Stimulated activated CD8-positive, alpha-beta memory T cell treated with anti-CD3 and anti-CD28 coated beads, Interleukin-4, amount 100 ng/mL, for 1 hour (primary cell): ENCODE measurements at places on chromosomes 5 and 9.

- no peak for DNase-seq
Measured at GRCh38 chr5:135810188-135810943, 24.1 kb upstream of the SLC25A48 start.

DNA sequence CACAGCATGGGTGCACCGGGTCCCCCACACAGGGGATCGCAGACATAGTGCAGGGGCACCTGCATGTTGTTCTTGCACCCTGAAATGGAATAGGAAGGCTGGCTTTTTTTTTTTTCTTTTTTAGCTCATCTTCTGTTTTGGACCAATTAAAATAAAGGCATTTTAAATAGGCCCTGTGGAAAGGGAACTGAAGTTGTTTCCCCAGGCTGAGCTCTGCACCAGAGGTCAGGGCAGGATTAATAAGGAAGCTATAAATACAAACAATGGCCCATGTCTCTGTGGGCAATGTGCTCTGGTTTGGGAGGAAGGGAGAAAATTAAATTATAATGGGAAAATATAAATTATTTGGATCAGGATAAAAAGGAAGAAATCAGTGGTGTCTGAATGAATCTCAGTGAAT is 21.2 kb upstream of the KCNMB1 start:
- no peak for DNase-seq

DNA sequence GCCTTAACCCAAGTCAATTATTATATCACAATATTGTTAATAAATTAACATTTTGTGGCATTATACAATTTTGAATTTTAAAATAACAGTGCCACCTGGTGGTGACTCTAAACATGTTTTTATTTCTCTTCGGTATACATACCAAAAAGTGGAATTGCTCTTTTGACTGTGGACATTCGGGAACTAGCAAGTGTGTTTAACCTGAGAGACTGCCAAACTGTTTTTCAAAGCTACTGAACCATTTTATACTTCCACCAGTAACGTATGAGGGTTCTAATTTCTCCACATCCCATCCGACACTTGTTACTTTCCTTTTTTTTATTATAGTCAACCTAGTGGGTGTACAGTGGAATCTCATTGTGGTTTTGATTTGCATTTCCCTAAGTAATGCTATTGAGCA is 18.3 kb upstream of the HSDL2 start:
- DNase-seq: no peak

GRCh38 chr5:106269252-106269843 is 1401.4 kb downstream of the EFNA5 start:
- DNase-seq: no peak

DNA sequence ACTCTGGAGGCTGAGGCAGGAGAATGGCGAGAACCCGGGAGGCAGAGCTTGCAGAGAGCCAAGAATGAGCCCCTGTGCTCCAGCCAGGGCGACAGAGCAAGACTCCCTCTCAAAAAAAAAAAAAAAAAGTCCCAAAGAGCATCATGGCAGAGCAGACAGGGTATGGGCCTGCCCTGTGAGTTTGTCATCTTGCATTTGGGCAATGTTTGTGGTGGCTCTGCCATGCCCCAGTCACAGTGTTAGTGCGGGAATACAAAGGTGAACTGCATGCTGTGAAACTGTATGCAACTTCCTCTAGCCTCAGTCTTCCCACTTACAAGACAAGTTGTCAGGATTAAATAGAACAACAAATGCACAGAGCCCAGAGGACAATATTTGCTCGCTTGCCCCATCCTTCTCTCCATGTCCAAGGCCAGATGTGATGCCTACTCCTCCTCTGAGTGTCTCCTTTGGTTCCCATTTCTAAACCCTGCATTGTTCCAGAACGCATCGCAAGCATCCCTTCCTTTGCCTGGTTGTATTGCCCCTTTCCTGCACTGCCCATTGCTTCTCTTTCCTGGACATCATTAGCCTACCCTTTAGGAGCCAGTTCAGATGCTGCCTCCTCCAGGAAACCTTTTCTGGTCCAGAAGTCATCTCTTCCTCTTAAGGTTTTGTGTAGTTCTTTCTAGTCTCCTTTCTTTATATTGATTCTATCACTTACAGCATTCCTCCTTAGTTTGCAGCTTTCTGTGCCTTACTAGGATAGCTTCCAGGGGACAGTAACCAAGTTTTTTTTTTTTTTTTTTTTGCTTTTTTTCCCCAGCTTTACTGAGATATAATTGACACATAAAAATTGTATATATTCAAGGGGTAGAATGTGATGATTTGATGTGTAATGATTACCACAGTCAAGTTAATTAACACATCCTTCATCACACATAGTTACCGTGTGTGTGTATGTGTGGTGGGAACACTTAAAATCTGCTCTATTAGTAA is 69.0 kb upstream of the TNFAIP8 start:
- no peak for DNase-seq

DNA sequence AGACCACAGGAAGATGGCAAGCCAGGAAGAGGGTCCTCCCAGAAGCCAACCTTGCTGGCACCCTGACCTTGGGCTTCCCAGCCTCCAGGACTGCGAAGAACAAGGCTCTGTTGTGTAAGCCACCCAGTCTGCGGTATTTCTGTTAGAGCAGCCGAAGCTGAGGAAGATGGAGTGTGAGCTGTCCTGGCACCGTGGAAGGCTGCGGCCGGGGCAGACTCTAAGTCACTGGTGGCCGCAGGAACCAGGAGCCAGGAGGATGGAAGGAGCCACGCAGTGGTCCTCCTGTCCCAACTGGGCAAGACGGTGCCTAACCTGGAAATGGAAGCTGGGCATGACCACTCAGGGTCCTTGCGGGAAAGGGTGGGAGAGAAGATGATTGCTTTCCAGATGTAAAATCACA is 89.1 kb downstream of the ZNF354C start:
- no peak for DNase-seq

DNA sequence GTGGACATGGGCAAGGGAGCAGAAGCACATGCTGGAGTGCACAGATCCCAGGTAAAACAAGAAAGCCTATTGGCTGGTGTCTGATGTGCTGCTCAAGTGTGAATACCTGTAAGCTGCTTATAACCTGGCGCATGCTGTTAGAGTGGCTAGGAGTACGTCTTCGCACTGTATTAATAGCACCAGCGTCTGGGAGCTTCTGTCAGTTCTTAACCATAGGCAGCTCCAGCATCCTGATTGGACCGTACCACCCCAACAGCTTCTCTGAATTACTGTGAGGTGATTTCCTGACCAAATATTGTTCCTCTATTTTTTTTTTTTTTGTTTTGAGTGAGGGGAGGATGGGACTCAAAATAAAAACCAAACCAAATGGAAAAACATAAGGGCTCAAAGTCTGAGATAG is 987.6 kb downstream of the PTPRD start:
- DNase-seq: no peak

GRCh38 chr5:139378101-139378825 is 4.8 kb downstream of the SLC23A1 start:
- DNase-seq: no peak

DNA sequence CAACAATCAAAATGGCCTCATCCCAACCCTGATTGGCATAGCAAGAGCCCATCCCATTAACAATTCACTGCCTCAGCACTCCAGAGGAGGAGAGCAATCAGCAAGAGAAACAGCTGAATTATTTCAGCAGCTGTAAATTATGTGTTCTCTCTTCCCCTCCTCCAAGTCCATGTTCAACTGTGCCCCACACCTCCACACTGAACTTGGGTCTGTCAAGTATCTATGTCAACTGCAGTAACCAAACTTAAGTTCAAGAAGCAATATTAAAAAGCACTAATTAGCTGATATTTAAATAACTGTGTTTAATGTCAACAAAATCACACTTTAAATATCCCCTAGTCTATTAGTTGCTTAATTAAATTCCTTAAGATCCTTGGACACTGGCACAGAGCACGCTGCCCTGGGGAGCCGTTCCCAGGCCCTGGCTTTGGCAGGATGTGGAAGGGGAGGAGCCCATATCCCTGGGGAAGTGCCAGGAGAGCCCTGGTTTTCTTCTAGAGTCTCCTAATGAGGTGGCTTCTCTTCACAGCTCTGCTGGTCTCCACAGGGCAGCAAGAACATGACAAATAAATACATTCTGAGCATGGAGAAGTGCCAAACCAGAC is 50.6 kb downstream of the SIL1 start:
- DNase-seq: no peak

GRCh38 chr9:119004618-119004990 is 364.6 kb downstream of the BRINP1 start:
- no peak for DNase-seq

DNA sequence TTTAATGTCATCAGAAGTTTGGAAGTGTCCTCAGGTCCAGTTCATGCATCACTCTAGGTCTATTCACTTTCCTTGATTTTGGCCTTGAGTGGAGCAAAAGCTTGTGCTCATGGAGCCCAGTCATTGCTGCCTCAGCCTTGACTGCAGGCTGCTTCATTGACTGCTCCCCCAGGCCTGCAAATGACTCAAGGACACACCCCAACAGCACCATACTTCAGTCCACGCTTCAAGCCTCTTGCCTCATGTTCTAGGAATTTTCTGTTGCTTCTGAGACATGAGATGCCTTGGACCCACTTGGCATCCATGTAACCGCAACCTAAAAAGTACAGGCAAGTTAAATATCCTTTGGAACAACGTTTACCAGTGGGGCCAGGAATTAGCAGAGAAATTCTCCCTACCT is 193.7 kb downstream of the PIK3R1 start:
- no peak for DNase-seq

DNA sequence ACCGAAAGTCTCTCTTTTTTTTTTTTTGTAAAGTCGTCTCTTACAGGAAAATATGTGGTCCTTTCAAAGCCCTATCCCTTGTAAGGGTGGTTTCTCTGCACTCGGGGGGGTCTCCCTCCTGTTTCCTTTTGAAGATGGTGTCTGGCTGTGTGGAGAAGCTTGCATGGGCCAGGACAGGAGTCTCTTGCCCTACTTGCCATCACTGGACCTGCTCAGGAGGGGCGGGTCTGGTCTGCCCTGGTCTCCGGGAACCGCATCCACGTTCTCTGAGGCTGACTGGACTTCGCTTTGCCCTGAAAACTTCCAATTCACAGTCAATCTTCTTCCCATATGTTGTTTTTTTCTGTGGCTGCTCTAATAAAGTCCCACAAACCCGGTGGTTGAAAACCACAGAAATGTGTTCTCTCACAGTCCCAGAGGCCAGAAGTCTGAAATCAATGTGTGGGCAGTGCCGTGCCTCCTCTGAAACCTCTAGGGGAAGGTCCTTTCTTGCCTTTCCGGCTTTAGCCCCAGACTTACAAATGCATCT is 92.9 kb upstream of the IER5L start:
- DNase-seq: no peak

DNA sequence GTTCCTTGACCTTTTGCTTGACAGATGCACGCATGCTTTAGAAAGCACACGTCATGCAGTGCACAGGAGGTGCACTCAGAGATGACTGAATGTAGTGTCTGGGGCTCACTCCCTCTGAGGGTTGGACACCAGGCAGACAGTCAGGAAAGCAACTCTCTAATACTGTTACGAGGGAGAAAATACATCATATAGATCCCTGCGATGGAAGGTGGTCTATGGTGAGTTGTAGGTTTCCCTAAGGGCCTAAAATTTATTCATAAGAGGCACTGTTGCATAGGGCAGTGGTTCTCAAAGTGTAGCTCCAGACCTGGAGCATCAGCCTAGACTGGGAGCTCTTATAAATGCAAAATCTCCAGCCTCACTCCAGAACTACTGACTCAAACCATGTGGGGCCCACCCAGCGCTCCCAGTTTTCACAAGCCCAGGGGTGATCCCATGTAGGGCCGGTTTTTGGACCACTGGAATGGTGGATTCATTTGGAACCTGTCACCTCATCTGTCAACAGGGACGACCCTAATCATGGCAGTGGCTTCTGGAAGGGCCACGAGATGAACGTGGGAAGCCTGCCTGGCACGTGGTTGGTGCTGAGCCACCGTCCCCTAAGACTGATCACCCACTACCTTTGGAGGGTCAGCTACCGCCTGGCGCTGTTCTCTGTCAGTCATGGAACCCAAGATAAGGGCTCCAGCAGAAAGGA is 16.8 kb upstream of the PHF19 start:
- DNase-seq: no peak

- DNase-seq: no peak
Measured at GRCh38 chr5:133294380-133294779, 242.6 kb downstream of the HSPA4 start.

DNA sequence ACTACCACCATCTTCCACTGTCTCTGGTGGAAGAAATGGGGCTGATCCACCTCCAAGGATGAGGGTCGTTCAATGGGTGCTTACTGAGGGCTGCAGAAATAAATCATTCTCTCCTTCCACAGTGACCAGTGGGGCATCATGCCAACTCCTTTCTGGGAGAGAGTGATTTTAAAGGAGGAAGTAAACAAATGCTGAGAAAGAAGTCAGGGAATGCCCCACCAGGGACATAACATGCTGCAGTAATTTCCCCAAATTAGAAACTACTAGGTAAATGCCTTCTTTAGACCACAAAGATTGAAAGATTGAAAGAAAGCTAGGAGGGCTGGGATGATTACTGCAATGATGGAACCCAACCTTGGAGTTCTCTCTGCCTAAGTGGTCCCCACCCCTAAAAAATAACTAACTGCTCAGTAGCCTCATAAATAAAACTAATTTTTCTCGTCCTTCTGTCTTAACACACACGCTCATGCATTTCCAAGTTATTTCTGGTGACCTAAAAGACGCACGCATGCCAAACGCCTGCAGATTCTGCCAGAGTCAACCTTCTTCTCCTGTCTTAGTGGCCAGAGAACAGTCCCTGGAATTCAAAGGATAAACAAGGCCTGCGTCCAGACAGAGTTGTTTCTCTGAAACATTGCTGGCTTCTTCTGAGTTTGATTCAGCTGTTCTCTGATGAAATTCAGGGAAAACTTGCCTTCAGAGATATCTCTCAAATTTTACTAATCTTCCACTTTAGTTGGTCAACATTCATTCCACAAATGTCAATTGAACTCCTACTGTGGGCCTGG is 250.0 kb downstream of the NR3C1 start:
- DNase-seq: no peak

DNA sequence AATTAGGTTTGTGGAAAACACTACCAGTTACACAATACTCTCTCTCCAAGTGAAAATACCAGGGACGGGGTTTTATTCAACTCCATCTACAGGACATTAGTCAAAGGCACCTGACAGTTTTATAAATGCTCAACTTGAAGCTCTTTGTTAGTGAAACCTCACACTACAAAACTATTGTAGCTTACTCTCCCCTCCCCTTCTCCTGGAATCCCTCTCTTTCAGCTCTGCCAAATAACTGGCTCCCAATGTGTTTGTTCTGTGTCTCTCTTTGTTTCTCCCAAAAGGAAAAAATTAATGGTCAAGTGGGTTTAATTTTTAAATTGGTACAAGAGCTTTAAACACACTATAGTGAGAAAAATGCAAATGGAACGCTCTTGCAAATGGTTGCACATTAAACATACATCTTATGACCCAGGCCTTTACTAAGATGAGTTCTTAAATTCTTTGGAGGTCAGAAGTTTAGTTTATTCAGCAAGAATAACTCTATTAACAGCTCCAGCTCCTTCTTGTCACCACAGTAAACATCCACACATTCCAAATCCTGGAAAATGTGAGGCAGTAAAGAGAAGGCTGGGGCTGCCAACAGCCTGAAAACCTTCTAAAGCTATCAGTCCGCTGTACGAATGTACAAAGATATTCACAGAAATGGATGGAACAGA is 48.4 kb downstream of the ZNF608 start:
- DNase-seq: no peak

- DNase-seq: no peak
Measured at GRCh38 chr9:113521693-113522255, 58.2 kb downstream of the RGS3 start.
